ENCODE measurements at places on chromosomes 3 and 15.

DNA sequence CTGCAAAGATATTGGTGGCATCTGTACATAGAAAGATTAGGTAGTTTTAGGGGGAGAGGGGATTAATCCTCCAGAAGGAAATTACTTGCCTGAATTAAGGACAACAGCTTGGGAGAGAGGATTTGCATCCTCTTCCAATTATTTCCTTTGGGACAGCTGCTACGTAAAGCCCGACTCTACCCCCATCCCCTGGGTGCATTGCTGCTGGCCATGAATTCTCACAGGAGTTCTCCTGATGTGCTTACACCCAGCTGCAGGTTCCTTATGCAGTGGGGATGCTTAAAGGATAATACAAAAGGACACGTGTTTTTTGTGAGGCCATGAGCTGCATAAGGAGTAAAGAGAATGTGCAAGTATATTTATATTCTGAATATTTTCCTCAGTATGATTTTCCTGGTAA lies 132.3 kb downstream of the VPS8 start:
- DNase-seq = no peak

- DNase-seq = no peak
Observed at GRCh38 chr3:105065895-105066839, 300.5 kb upstream of the ALCAM start.

DNA sequence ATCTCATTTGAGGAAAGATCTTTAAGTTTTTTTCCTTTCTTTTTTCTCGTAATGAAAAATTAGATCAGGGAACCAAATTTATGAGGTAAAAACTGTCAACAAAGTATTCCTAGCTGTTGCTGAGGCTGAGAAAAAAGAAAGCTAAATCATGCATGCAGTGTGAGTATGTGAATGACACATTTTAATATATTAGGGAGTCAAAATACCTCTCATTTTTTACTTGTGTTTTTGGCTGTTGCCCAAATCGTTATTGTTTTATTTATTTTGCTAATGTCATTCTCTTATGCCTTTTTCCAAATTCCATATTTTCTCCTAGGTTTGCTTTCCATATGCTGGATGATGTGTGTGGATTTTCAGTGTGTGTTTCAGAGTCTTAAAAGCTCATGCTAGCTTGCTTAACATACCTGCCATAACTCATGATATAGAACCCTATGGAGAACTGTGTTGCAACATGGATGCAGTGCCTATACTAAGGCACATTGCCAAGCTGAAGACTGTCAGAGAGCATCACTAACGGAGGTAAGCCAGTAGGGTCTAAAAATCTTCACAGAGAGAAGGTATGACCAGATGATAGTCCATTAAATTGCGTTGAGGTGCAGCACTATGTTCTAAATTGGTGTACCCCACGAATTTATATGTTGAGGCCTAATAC lies 629.5 kb upstream of the KCNMB2 start:
- DNase-seq = no peak

DNA sequence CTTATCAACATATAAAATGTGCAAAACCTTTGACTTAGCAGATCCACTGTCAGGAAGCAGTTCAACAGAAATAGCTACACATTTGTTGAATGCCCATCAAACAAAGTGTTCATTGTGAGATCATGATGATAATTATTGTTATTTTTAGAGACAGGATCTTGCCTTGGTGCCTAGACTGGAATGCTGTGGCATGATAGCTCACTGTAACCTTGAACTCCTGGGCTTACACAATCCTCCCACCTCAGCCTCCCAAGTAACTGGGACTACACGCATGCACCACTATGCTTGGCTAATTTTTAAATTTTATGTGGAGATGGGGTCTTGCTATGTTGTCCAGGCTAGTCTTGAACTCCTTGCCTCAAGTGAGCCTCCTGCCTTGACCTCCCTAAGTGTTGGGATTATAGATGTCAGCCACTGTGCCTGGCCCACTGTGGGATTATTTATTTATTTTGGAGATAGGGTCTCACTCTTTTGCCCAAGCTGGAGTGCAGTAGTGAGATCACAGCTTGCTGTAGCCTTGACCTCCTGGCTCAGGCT lies 8.8 kb downstream of the MAP2K5 start:
- no peak for DNase-seq

- DNase-seq = no peak
Observed at GRCh38 chr3:89576417-89576816, 469.0 kb downstream of the EPHA3 start.

Measured in SW480 (cell line).